ENCODE measurements at places on chromosomes 5 and 9. TPM values are rescaled to one million over a fixed set of nuclear protein-coding genes. Genes with fewer than 3 reads are reported as not detected.

The OBP2B gene
- not detected for total RNA-seq

The NUTM2F gene
- not detected for total RNA-seq

The SLC9A3 gene
- 2.2 TPM for total RNA-seq

The COL23A1 gene
- total RNA-seq = not detected

The TAF11L4 gene
- not detected for total RNA-seq
